ENCODE measurements at places on chromosomes 3 and 15. TPM values are rescaled to one million over a fixed set of nuclear protein-coding genes. Genes with fewer than 3 reads are reported as not detected.
A peak's percentile ranks its signal among the peaks of the same experiment; 100 is the strongest.

Gene FBXO40
- not detected for polyA plus RNA-seq

Gene ADAMTS7
- polyA plus RNA-seq = 12.7 TPM

Gene ANKRD63
- not detected for polyA plus RNA-seq

Gene RNF123
- polyA plus RNA-seq = 53.3 TPM

Gene CCR4
- polyA plus RNA-seq = not detected

- no peak for DNase-seq
Measured at GRCh38 chr3:45541326-45542321, 52.9 kb upstream of the LIMD1 start.

DNA sequence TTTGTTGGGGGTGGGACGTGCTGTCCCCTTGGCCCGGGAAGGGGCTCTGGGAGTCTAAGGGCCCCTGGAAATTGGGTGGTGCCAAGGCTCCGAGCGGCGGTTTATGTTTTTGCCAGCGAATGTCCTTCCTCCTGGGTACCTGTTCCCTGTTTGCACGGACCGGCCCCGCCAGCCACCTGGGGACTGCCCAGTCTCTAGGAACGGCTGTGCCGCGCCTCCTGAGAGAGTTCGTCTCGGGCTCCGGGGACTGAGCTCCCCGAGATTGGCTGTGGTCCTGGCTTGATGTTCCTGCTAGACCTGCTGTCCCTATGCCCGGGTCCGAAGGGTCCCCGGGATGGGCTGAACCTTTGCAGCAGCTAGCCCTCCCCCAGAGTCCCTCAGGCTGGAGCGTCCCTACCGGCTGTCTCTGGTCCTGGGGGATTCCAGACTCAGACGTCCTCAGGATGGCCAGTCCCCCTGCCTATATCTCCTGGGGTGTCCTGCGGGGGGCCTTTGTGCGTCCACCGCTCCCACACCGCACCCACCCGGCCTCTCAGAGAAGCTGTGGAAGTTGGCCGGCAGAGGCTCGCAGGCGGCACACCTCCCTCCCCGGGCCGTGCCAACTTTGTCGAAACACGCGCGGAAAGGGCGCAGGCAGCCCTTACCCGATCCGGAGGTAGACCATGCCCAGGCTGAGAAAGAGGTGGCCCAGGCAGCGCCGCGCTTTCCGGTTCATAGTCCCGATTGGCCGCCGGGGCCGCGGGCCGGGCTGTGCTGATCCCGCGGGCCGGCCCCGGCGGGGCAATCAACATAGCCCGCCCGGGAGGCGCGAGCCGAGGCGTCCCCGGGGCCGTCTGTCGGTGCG, 547 bp downstream of the WNT7A start:
- DNase-seq = peak; percentile 66

- no peak for DNase-seq
Measured at GRCh38 chr3:166570102-166570501, 732.9 kb upstream of the BCHE start.

DNA sequence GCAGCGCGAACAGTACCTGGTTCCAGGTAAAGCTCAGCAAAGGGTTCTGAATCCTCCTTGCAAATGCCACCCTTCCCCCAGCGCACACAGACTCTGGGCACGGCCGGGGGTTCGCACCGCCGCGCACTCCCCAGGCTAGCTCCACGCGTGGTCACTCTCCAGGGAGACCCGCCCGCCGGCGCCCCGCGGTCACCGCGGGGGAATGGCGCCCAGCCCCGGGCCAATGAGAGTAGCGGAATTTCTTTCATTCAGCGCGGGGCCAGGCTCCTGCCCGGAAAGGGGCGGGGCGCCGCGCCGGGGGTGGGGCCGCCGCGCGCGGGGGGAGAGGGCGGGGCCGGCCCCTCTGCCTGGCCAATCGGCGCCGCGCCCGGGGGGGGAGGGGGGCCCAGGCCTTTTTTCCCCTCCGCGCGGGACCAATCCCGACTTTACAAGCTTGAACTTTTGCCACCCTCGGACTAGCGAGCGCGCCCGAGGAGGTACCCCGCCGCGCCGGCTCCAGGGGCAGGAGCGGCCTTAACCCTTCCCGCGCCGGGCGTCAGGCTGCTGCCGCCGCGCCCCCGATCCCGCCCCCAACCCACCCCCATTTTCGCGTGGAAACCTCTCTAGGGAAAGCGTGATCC, 1.1 kb upstream of the SMAD6 start:
- DNase-seq = peak; percentile 98

- no peak for DNase-seq
Measured at GRCh38 chr3:24492971-24493551, 1.6 kb downstream of the THRB start.

GRCh38 chr3:127697551-127698240, 24.9 kb downstream of the ABTB1 start:
- peak; percentile 83 for DNase-seq

GRCh38 chr15:101442272-101442671, 47.2 kb downstream of the PCSK6 start:
- DNase-seq = no peak

GRCh38 chr15:81189583-81190283, 6.9 kb upstream of the IL16 start:
- DNase-seq = no peak

- DNase-seq = no peak
Measured at GRCh38 chr3:127387556-127388153, 99.8 kb upstream of the PRR20G start.

DNA sequence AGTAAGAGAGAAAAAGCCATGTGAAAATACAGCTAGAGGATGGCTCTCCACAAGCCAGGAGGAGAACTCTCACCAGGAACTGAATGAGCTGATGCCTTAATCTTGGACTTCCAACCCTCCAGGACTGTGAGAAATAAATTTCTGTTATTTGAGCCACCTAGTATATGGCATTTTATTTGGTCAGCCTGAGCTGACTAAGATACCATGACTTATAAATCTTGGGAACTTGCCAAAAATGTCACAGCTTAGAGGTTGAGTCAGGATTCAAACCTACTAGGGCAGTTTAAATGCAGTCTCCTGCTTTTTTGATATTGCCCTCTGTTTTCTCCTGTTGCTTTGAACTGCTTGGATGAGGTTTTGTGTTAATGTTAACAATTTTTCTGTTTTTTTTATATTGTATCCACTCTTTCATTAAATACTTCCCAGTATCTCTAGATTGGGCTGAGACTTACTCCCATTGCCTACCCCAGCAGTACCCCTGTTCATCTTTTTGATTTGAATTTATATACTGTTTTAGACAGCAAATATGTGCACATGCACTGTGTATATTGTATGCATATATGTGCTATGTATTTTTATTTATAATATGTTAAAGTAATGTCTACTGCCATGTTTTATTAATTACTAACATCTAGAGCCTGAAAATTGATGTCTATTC, 1223.2 kb downstream of the OTOL1 start:
- no peak for DNase-seq
